Subcutaneous adipose tissue (tissue), 4 donors: ENCODE measurements at places on chromosomes 5 and 9. TPM values are rescaled to one million over a fixed set of nuclear protein-coding genes. Genes with fewer than 3 reads are reported as not detected.

The CDKN2B-AS1 gene
- 6.1 TPM for total RNA-seq

The NRARP gene
- 0.51 TPM for total RNA-seq

The MORN5 gene
- not detected for total RNA-seq

The SH2D3C gene
- 6.8 TPM for total RNA-seq

The GEMIN5 gene
- total RNA-seq = 19.4 TPM

The MYOZ3 gene
- total RNA-seq = not detected

The CARD9 gene
- total RNA-seq = 6.5 TPM

The FLT4 gene
- 47.5 TPM for total RNA-seq

The PCDH1 gene
- total RNA-seq = 96.8 TPM

The FGD3 gene
- 11.7 TPM for total RNA-seq

The NNT gene
- 136 TPM for total RNA-seq

The EDIL3 gene
- 10.5 TPM for total RNA-seq

The MEGF10 gene
- 0.88 TPM for total RNA-seq

The PCDHGA9 gene
- 8.3 TPM for total RNA-seq

The SLC31A1 gene
- total RNA-seq = 28.2 TPM

The TMEFF1 gene
- 0.22 TPM for total RNA-seq

The CCDC192 gene
- total RNA-seq = 2.3 TPM

The SLC6A18 gene
- not detected for total RNA-seq

The TMEM171 gene
- total RNA-seq = not detected

The GABRA1 gene
- not detected for total RNA-seq

The TAF11L10 gene
- total RNA-seq = not detected

The TAF1L gene
- total RNA-seq = not detected

The ADGRV1 gene
- total RNA-seq = not detected

The ZDHHC11 gene
- total RNA-seq = 1.5 TPM

The HSD17B3 gene
- not detected for total RNA-seq

The BTNL9 gene
- 174 TPM for total RNA-seq

The AGXT2 gene
- total RNA-seq = not detected

The GOLPH3 gene
- 78.9 TPM for total RNA-seq

The AIF1L gene
- 55.4 TPM for total RNA-seq

The CLINT1 gene
- total RNA-seq = 74.6 TPM

The DROSHA gene
- 37.9 TPM for total RNA-seq

The CD74 gene
- 1,386 TPM for total RNA-seq

The SLC6A7 gene
- total RNA-seq = not detected

The PKD2L2 gene
- not detected for total RNA-seq

The TTC23L gene
- not detected for total RNA-seq

The GLRX gene
- total RNA-seq = 148 TPM

The SMIM33 gene
- total RNA-seq = not detected

The ADAMTS12 gene
- 23.3 TPM for total RNA-seq

The GGTA1 gene
- total RNA-seq = 12.4 TPM

The NEUROG1 gene
- not detected for total RNA-seq

The OMD gene
- 35.0 TPM for total RNA-seq

The IL7R gene
- total RNA-seq = 10.1 TPM
